CD8-positive, alpha-beta memory T cell (primary cell): ENCODE measurements at places on chromosomes 3 and 15.

DNA sequence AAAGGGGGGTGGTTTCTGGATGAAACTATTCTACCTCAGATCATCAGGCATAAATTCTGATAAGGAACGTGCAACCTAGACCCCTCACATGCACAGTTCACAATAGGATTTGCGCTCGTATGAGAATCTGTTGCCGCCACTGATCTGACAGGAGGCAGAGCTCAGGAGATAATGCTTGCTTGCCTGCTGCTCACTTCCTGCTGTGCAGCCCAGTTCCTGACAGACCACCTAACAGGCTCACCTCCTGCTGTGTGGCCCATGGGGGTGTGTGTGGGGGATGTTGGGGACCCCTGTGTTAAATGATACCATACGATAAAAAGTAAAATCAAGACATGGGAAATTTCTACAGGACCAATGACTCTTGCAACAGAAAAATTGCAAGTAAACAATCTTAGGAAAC is 24.0 kb downstream of the CP start:
- DNase-seq: no peak

GRCh38 chr3:88219138-88219792 is 69.5 kb downstream of the C3orf38 start:
- DNase-seq: no peak

- no peak for DNase-seq
Observed at GRCh38 chr15:84671211-84671610, 13.2 kb upstream of the NMB start.

DNA sequence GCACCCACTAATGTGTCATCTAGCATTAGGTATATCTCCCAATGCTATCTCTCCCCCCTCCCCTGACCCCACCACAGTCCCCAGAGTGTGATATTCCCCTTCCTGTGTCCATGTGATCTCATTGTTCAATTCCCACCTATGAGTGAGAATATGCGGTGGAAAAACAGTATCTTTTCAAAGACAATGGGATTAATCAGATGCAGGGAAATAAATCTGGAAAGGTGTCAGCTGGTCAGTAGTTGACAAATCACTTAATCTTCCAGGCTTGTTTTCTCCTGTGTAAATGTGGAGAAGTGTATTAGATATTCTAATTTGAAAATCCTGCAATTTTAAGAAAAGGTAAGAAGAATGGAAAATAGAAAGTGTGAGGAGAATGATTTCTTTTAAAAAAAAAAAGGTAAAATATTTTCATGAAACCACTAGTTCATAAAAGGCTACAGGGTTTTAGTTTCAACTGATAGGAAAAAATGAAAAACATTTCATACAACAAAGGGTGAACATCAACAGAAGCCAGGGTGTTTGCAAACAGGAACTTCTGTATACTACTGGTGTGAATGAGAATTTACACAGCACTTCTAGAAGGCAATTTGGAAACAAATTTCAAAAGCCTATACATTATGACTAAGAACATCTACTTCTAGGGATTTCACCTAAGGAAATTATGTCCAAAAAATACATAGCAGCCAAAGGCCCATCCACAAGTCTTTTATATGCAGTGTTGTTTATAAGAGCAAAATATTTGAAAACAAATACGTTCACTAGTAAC is 113.5 kb downstream of the CBLB start:
- no peak for DNase-seq

GRCh38 chr3:147613725-147614124 is 204.6 kb downstream of the ZIC1 start:
- no peak for DNase-seq

- no peak for DNase-seq
Observed at GRCh38 chr3:58079773-58080172, 71.6 kb downstream of the FLNB start.

GRCh38 chr3:130773366-130773765 is 26.7 kb upstream of the PIK3R4 start:
- DNase-seq: no peak

DNA sequence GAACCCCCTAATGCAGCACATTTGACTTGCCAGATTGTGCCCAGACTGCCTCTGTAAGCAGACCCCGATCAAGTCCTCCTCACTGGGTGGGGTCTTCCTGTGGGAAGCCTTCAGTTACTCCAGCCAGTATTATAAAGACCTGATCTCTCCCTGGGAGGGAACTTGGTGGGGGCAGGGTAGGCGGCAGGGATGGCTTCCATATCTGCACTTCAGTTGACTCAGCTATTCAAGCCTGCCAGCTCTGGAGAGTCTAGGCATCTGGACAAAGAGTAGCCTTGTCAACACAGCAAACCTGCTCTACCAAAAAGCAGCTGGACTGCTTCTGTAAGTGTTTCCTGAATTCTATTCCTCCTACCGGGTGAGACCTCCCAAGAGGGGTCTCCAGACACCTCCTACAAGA is 21.0 kb upstream of the SLC25A38 start:
- no peak for DNase-seq
